ENCODE measurements at places on chromosomes 7 and 10.

GRCh38 chr7:150686030-150686631 is 625 bp downstream of the GIMAP2 start:
- H3K27me3 ChIP-seq: peaks cover 60% of the 10 kb centered on the region
- no peak overlapping the region for H3K27ac ChIP-seq

- no peak overlapping the region for H3K27ac ChIP-seq
- H3K36me3 ChIP-seq: no peaks in the 10 kb centered on the region
- H3K4me1 ChIP-seq: no peaks in the 10 kb centered on the region
- no peak for DNase-seq
- no peak overlapping the region for H3K4me3 ChIP-seq
Measured at GRCh38 chr10:48490571-48490940, 114.3 kb downstream of the ARHGAP22 start.

DNA sequence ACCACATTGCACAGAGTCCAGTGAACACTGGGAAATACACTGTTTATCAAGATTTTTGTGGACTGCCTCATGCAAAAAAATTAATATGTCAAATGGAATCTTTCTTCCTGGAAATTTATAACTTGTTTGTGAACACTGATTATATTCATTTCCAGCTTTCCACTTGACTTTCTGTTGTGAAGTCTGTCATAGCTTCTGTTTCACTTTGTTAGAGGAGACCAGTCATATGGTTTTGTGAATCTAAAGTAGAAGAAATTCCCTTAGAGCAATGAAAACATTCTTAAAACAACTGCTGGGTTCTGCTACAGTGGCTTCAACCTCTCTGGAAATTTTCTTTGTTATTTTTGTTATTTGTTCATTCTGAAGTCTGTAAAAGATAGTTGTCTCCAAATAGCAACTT is 349.5 kb upstream of the NFE2L3 start:
- H3K36me3 ChIP-seq: no peaks in the 10 kb centered on the region
- H3K27ac ChIP-seq: no peak overlapping the region
- DNase-seq: no peak

GRCh38 chr7:99693427-99694200 is 13.8 kb upstream of the CYP3A5 start:
- peaks cover 2% of the 10 kb centered on the region for H3K36me3 ChIP-seq
- DNase-seq: peak; percentile 8
- peaks cover 6% of the 10 kb centered on the region for H3K4me1 ChIP-seq
- H3K27me3 ChIP-seq: peaks cover 10% of the 10 kb centered on the region

DNA sequence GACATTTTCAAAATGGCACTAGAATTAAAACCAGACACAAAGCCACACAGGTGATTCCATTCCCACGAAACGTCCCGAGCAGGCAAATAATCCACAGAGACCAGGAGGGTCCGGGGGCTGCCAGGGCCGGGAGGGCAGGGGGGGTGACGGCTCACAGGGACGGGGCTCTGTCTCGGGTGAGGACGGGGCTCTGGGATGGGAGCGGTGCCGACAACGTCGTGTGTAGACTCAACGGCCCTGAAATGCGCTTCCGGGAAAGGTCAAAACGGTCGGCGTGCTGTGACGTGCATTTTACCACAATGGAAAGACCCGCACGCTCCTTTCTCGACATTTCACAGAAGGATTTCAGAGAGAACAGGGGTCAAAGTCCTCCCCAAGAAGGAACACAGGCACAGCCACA is 63.3 kb upstream of the PDGFA start:
- H3K27ac ChIP-seq: no peak overlapping the region
- DNase-seq: no peak
- H3K4me3 ChIP-seq: no peak overlapping the region
- H3K4me1 ChIP-seq: peaks cover 3% of the 10 kb centered on the region
- peaks cover 5% of the 10 kb centered on the region for H3K36me3 ChIP-seq

DNA sequence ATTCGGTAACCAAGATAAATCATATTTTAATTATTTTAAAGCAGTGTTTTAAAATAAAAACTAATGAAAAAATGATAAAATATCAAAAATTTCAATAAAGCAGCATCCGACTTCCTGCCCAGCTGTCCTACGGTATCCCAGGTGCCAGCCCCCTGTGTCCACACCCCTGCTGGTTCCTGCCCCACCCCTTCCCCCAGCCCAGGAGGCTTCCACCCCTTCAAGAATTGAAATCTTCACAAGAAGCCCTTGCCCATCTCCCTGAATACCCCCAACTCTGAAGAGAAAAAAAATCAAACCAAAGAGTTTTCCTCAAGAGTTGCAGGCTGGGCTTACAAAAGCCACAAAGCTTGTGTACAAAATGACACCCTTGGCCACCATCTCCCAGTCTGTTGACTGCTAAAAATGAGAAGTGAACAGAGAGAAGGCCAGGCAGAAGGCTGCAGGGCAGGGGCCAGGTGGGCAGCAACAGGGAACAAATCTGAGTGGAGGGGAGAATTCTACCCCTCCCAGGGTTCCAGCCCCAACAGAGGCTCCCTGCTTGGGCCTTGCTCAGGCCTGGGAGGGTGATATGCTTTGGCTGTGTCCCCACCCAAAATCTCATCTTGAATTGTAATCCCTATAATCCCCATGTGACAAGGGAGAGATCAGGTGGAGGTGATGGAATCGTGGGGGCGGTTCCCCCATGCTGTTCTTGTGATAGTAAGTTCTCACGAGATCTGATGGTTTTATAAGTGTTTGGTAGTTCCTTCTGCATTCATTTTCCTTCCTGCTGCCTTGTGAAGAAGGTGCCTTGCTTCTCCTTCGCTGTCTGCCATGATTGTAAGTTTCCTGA is 14.5 kb downstream of the GPRIN2 start:
- H3K27me3 ChIP-seq: peaks cover 44% of the 10 kb centered on the region
- H3K4me3 ChIP-seq: peak overlapping the region; percentile 21
- no peak for DNase-seq
- H3K36me3 ChIP-seq: no peaks in the 10 kb centered on the region

DNA sequence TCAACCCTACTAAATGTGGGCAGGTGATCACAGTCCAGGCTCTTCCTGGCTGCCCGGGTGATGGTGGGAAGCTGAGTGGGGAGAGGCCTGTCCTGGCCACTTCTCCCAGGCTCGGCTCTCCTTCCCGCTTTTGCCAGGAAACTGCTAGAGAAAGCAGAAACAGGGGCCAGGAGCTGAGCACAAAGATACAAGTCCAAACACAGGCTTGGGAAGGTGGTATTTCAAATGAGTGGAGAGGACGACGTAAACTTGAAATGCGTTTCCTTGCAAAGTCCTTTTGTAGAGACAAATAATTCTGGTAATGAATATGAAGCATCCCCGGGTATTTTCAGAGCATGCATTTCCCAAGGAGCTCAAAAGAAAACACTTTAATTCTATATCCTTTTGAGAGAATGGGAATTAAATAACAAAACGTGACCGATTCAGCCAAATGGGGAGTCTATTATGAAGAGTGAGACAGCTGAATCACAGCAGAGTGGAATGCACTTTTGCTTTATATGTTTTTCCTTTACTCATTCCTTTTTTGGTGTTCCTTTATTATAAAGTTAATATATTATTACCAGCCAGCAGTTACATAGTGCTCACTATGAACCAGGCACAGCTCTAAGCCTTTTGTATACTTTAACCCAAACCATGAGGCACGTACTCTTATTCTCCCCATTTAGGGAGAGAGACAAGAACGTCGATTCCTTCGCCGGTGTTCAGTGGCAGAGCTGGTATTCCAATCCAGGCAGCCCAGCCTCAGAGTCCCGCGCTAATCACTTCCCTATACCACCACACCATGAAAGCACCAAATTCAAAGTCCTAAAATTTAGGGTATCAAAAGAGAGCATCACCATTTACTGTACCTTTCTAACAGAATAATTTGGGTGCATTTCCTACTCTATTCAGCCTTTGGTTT is 218.2 kb upstream of the KLF14 start:
- H3K4me1 ChIP-seq: no peaks in the 10 kb centered on the region
- H3K27me3 ChIP-seq: no peaks in the 10 kb centered on the region
- no peak for DNase-seq
- no peak overlapping the region for H3K27ac ChIP-seq
- H3K36me3 ChIP-seq: no peaks in the 10 kb centered on the region

DNA sequence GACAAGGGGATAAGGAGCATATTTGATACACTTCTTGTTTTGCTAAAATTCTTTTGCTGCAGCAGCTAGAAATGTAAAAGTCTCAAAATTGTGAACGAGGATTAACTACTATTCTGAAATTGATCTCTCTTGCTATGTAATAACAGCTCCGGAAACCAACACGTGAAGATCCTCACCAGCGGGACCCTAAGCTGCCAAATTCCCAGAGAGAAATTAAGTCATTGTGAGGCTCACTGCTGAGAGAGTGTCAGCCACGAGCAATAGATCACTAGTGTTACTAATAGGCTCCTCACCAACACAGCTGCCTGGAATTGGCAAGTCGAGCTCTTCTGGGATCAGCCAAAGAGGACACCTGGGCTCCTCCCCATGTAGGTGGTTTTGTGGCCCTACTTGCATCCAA is 5.6 kb upstream of the VWA2 start:
- no peak for DNase-seq
- no peaks in the 10 kb centered on the region for H3K4me1 ChIP-seq
- H3K4me3 ChIP-seq: no peak overlapping the region
- no peak overlapping the region for H3K27ac ChIP-seq
- H3K27me3 ChIP-seq: peaks cover 56% of the 10 kb centered on the region

DNA sequence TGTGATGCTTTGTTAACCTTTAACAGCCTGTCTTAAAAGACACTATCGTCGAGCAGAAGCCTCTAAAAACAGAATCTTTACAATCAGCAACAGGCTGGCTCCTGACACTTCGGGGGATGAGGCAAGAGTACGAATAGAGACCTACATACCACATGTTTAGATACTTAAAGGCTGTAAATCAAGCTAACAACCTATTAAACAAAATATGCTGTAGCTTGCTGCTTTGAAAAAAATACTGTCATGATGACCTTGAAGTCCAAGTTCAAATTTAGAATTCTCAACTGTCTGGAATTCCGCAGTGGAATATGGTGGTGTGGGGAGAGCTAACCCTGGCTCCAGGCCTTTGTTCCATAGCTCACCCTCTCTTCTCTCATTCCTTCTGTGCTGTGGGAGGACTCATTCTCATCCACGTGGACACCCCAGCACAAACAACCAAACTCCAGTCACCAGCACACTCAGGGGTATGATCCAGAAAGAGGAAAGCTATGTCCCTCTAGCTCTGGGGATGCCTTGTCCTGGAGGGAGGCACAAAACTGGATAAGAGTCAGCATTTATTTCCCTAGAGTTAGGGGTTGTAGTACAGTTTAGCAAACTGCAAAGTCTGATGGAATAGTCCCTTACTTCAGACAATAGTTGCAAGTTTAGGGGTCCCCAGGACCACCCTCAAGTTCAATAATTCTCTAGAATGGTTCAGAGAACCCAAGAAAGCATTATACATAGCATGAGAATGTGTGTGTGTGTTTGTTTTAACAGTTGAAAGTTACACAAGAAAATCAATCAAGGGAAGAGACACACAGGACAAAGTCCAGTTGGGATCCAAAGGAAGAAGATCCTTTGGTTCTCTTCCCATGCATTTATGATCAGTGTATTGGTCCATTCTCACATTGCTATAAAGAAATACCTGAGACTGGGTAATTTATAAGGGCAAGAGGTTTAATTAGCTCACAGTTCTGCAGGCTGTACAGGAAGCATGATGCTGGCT is 196.1 kb upstream of the SVIL start:
- H3K36me3 ChIP-seq: peaks cover 2% of the 10 kb centered on the region
- H3K27me3 ChIP-seq: no peaks in the 10 kb centered on the region
- no peak overlapping the region for H3K27ac ChIP-seq

- H3K4me1 ChIP-seq: peaks cover 9% of the 10 kb centered on the region
- H3K27ac ChIP-seq: no peak overlapping the region
- H3K36me3 ChIP-seq: peaks cover 5% of the 10 kb centered on the region
- no peaks in the 10 kb centered on the region for H3K27me3 ChIP-seq
- no peak overlapping the region for H3K4me3 ChIP-seq
Measured at GRCh38 chr7:27518561-27519350, 143.9 kb downstream of the HIBADH start.

DNA sequence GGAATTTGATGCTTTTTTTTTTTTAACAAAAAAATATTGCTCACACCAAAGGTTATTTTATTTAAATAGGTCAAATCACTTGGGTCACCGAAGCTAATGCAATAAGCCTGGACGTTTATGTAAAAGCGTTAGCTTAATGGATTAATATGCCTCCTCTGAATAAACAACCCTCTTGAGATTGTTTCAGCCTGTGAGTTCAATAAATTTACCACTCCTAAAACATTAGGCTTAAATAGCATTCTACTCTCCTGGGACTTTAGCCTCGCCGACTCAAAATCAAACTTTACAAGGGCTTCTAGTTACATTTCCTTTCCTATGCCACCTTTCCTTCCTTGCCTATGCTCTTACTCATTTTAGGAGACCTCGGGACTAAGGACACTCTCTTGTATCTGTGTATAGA is 79.3 kb downstream of the DNAJB9 start:
- no peaks in the 10 kb centered on the region for H3K27me3 ChIP-seq
- H3K36me3 ChIP-seq: no peaks in the 10 kb centered on the region
- H3K4me3 ChIP-seq: no peak overlapping the region
- H3K4me1 ChIP-seq: no peaks in the 10 kb centered on the region
- no peak overlapping the region for H3K27ac ChIP-seq

DNA sequence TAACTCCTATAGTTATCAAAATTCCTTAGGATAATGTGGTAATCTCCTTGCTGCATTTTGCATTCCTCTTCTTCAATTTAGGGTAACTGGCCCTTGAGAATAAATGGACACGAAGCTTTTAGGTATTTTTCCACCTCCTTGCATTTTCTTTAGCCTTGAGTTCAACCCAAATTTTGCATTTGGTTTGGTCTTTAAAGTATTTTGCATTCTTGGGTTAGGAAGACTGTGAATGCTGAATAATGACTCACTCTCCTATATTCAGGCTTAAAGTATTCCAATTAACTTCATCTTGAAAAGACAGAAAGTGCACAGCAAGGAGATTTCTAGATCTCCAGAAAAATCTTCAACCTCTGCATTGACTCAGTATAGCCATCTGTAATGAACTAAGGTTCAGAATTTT is 47.3 kb downstream of the TFPI2 start:
- H3K27me3 ChIP-seq: no peaks in the 10 kb centered on the region
- no peaks in the 10 kb centered on the region for H3K36me3 ChIP-seq
- no peak for DNase-seq
- H3K4me3 ChIP-seq: no peak overlapping the region
- H3K4me1 ChIP-seq: no peaks in the 10 kb centered on the region

GRCh38 chr7:139108266-139109187 is 993 bp downstream of the ZC3HAV1 start:
- no peaks in the 10 kb centered on the region for H3K36me3 ChIP-seq
- DNase-seq: peak; percentile 7
- peaks cover 19% of the 10 kb centered on the region for H3K4me1 ChIP-seq
- peaks cover 48% of the 10 kb centered on the region for H3K27me3 ChIP-seq

- H3K27ac ChIP-seq: no peak overlapping the region
- H3K27me3 ChIP-seq: peaks cover 3% of the 10 kb centered on the region
Measured at GRCh38 chr7:39285256-39285655, 280.9 kb upstream of the YAE1 start.

DNA sequence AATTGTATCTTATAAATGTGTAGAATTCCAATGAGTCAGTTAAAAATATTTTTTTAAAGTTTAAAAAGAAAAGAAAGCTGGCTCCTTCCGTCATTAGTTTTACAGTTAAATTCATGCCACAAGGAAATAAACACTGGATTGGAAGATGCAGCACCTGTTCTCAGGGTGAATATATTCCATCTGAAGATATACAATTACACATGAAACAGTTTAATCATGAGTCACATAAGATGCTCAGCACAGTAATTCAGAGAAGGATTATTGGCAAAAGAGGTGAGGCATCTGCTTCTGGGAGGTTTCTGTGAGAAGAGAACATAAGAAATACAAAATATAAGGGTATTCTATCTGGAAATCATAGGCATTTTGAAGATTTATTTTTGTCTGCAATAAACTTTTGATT is 376.5 kb upstream of the SORCS1 start:
- H3K4me1 ChIP-seq: no peaks in the 10 kb centered on the region
- no peak overlapping the region for H3K27ac ChIP-seq
- H3K36me3 ChIP-seq: no peaks in the 10 kb centered on the region
- no peak for DNase-seq
- H3K27me3 ChIP-seq: no peaks in the 10 kb centered on the region
- H3K4me3 ChIP-seq: no peak overlapping the region
